H9 (cell line): ENCODE measurements at places on chromosomes 1 and 21. TPM values are rescaled to one million over a fixed set of nuclear protein-coding genes. Genes with fewer than 3 reads are reported as not detected.

DNA sequence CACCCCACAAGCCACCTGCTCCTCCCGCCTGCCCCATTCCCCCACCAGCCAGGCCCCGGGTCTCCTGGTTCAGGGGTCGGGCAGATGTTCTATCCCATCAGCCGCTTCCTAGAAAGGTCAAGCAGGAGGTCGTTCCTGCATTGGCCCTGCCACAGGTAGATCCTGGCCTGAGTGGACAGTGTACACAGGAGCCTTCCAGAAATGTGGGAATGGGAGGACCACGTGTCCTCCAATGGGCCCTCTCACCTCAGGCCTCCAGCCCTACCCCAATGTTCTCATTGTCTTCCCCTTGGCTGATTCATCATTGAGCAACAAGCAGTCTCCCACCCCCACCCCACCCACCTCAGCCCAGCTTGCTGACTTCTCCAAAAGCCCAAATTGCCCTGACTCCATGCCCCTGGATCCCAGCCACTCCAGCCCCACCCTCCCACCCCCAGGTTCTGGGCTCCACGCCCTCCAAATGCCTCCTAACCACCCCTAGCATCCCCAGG, 2.1 kb downstream of the S100A16 start:
- DNase-seq: no peak

- no peak for DNase-seq
Observed at GRCh38 chr1:68188060-68188538, 44.2 kb downstream of the WLS start.

DNA sequence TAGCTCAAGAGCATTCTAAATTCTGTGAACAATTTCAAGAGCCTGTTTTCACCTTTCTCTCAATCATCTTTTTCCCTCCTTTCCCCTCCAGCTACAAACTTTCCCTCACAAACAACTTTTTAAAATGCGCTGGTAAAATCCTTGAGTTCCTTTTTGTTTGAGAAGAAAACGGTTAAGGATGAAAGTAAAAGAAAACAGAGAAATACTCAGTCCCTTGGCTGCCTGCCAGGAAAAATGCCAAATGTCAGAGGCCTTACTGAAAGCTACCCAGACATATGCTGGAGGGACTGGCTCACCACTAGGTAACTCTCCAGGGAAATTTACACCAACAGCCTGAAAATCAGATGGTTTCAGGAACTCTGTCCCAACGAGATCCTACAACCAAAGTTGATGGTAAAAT, 11.0 kb upstream of the SERBP1 start:
- no peak for DNase-seq

The OR2L3 gene
- not detected in 2 replicates for total RNA-seq

DNA sequence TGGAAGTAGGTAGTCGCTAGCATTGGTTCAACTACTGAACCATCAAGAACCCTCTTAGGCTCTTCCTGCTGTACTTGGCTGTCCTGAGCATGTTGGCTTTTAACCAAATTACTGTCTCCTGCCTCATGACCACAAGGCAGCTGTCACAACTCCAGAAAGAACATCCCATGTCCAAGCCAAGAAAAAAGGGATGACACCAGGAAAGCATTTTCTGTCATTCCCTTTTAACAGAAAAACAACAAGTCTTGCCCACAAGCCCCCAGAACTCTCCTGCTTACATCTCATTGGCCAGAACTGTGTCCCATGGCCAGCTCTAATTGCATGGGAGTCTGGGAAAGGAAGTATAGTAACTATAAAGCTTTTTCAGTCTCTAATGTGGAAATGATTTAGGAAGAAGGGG, 2.4 kb upstream of the RNU5D-1 start:
- no peak for DNase-seq

The TAL1 gene
- total RNA-seq: 0.04 TPM in 1 of 2 replicates, not detected in the other

The KIF26B gene
- 0.13 and 0.20 TPM in 2 replicates for total RNA-seq

The KANK4 gene
- total RNA-seq: 0.11 and 0.15 TPM in 2 replicates

DNA sequence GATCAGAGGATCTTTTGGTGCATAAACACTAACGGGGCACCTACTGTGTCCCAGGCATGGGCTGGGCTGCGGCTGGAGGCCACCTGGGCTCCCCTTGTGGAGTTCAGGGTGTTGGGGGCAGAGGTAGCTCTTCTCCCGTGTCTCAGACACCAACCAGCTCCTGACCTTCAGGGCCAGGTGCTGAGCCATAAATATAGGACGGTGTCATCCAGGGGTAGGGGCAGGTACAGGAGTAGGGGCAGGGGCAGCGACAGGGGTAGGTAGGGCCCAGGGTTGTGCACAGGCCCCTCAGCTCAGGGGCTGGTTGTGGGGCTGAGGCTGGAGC, 18.0 kb upstream of the LRRC3 start:
- DNase-seq: no peak

- DNase-seq: no peak
Observed at GRCh38 chr1:67947114-67947513, 103.3 kb downstream of the DIRAS3 start.

DNA sequence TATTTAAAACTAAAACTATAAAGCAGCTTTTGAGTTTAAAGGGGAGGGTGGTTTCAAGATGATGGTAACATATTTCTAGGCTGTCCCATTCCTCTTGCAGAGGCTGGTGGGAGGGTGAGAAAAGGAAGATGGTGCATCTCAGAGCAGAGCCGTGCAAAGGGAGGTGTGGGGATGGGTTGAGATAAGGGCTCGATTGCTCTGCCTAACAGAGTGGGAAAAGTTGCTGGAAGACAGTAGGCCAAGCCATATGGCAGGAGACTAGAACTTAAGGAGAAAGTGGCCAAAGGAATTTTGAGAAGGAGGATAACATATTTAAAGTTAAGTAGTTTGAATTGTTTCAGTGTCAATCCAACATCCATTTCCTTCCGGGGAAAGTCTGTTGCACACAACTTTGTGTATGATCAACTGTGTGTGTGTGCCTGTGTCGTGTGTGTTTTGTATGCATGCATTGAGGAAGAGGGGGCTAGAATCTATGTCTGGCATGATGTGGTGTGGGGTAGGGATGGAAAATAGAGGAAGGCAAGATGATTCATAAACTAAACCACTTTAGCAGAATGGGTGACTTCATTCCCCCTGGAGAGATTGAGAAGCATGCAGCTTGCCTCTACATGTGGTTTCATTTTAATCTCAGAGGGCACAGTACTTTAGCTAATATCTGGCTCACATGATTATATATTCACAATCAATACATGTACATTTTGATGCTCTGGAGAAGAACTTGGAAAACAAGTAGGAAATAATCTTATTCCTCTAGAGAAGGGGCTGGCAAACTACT, 145.0 kb upstream of the DNAH14 start:
- no peak for DNase-seq

The FCRL1 gene
- total RNA-seq: not detected in 2 replicates

The GIPC2 gene
- total RNA-seq: 0.85 and 0.90 TPM in 2 replicates
